ENCODE measurements at places on chromosomes 16 and 17. TPM values are rescaled to one million over a fixed set of nuclear protein-coding genes. Genes with fewer than 3 reads are reported as not detected.

Gene AOC2
- total RNA-seq = not detected

- H3K4me3 ChIP-seq = no peak overlapping the region
- H3K36me3 ChIP-seq = peaks cover 82% of the 10 kb centered on the region
- H3K27ac ChIP-seq = no peak overlapping the region
- DNase-seq = no peak
- no peaks in the 10 kb centered on the region for H3K4me1 ChIP-seq
- H3K27me3 ChIP-seq = no peaks in the 10 kb centered on the region
Observed at GRCh38 chr17:67742025-67742424, 24.3 kb downstream of the NOL11 start.

- no peaks in the 10 kb centered on the region for H3K27me3 ChIP-seq
- DNase-seq = no peak
- H3K4me3 ChIP-seq = no peak overlapping the region
- H3K36me3 ChIP-seq = no peaks in the 10 kb centered on the region
Observed at GRCh38 chr17:59470624-59471297, 94.6 kb upstream of the DHX40 start.

- no peak overlapping the region for H3K4me3 ChIP-seq
- no peaks in the 10 kb centered on the region for H3K27me3 ChIP-seq
- no peak for DNase-seq
- no peaks in the 10 kb centered on the region for H3K4me1 ChIP-seq
- no peak overlapping the region for H3K27ac ChIP-seq
Observed at GRCh38 chr16:69555437-69555836, 10.3 kb upstream of the NFAT5 start.

Measured in ascending aorta (tissue), 2 donors.